ENCODE measurements at places on chromosomes 4 and X.
A peak's percentile ranks its signal among the peaks of the same experiment; 100 is the strongest.

- no peak for DNase-seq
Measured at GRCh38 chrX:128425546-128425945, 373.3 kb upstream of the ACTRT1 start.

- no peak for DNase-seq
Measured at GRCh38 chr4:102735582-102735981, 25.2 kb downstream of the MANBA start.

DNA sequence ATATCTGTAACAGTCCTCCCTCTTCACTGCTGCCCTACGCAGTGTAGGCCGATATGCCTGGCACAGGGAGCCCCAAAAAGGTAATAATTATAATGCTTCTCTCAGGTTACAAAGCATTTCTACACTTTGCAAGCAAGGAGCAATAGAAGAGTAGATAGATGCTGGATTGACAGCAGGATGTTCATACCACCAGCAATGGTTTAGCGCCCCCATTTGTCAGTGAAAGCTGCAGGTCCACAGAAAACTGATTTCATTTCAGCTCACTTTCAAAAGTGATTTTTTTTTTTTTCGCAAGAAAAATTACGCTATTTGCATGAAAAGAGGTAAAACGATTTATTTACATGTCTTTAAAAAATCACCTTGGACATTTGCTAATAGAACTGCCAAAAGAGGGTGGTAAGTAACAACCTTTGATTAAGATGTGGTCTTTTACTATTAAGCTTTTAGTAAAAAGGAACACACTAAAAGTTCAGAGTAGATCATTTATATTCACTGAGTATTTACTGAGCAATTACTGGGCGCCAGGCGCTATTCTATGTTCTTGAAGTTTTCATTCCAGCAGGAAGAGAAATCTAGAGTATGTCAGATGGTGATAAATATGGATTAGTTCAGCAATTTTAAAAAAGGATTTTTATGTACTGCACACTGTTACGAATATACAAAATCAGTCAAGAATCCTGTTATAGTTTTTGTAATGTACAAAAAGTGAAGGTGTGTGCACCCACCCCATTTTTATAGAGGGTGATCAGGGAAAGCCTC lies 34.4 kb downstream of the HPF1 start:
- DNase-seq = no peak

DNA sequence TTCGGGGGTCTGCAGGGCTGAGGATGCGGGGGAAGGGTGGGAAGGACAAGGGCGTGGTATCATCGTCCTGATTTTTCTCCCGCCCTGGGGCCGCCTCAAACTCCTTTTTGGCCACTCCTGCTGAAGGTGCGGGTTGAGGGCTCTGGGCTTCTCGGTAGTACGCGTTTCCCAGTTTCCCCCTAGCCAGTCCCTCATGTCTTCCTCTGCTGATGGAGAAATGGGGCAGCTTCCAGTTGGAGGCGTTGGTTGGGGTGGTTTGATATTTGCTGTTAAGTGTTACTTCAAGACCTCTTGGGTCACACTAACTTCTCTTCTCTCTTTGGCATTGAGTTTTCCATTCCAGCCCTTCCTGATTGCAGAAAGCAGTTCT lies 482 bp downstream of the GSTCD start:
- DNase-seq = no peak

- no peak for DNase-seq
Measured at GRCh38 chr4:124487651-124488050, 224.9 kb downstream of the ANKRD50 start.

DNA sequence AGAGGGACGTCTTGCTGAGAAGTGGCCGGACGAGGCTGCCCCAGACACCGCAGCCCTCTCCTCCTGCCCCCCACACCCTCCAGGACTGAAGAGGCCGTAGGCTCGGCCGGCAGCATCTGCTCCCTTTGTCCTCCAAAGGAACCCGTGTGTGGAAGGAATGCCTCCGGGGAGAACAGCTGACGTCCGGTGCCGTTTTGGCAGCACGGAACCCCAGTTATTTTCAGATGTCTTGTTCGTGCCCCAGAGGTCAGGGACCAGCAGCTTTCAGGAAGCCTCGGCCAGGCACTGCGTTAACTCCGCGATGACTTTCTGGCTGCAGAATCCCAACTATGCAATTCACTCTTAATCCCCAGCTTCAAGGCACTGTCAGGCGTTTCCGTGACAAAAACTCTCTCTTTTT lies 10.9 kb upstream of the PPP2R3B start:
- DNase-seq = peak; percentile 94

DNA sequence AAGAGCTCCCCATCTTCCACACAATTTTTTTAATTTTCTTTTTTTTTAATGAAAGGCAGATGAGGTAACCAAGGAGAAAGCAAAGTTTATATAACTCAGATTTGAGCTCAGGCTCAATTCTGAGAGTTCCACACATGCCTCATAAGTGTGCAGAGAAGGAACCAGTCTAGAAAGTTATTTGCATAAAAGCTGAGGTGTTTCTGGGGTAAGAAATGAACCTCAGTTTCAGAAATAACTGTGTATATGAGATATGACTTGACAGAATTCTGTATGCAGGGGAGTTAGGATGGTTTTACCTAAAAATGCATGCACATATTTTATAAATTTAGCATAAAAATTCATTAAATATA lies 51.3 kb downstream of the DTHD1 start:
- no peak for DNase-seq

GRCh38 chrX:16903274-16904022 lies 33.3 kb upstream of the RBBP7 start:
- DNase-seq = no peak

DNA sequence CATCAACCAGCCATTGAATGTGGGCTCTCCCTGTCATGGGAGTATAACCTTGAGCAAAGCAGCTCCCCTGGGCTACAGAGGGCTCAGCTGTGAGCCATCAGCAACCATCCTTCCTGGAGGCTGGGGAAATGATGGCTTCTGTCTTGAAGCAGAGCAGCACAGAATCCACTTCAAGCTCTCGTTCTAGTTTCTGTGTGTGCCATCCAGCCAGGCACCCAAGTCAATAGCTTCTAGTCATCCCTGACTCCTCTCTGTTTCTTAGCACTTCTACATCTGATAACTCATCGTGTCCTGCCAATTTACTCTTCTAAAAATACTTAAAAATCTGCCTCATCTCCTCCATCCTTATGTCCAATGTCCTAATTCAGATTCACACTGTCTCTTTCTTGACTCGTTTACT lies 42.2 kb upstream of the TSPAN5 start:
- no peak for DNase-seq

DNA sequence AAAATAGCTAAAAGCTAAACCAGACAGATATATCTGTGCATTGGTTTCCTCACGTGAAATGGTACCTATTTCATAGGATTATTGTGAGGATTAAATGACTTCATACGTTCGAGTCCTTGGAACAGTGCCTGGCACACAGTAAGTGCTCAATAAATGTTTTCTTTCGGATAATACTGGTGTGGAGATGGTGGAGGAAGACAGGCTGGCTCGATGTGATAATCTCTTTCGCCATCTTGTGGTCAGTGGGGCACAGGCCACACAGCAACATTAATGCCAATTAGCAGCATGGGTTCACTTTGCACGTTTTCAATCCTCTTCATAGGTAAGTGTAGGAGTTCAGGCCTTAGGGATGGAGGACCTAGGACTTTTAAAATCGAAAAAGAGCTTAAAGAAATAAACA lies 9.3 kb downstream of the PAGE4 start:
- DNase-seq = peak; percentile 55

GRCh38 chr4:128831531-128832242 lies 22.2 kb downstream of the JADE1 start:
- DNase-seq = peak; percentile 25

DNA sequence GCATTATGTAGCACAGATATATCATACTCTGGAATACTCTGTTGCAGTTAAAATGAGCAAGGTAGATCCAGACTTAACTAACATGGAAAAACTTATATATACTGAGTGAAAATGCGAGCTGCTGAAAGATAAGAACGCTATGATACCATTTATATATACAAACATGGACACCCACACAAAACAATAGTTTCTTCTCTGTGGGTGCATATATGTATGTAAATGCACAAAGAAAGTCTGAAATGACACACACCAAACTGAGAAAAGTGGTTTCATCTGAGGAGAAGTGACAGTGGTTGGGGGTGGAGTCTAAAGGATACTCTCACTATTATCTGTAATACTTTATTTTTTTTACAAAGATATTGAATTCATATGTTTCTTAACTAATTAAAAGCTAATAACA lies 12.2 kb upstream of the FGF2 start:
- DNase-seq = no peak

DNA sequence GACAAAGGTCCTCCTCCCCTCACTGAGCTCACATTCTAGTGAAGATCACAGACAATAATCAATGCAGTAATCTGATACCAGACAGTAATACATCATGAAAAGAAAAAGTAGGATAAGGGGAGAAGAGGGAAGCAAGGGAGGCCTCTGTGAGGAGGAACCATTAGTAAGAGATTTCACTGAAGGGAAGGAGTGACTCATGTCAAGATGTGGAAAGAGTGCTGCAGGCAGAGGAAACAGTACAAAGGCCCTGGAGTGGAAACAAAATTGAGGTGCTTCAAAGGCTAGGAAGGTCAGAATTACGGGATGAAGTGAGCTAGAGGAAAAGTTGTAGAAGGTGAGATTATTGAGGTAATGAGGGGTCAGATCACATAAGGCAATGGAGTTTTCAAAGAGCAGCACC lies 38.1 kb downstream of the LAMTOR3 start:
- peak; percentile 50 for DNase-seq

- DNase-seq = peak; percentile 52
Measured at GRCh38 chr4:74056114-74056857, 17.8 kb upstream of the CXCL3 start.

GRCh38 chrX:134682081-134682480 lies 23.8 kb upstream of the PLAC1 start:
- peak; percentile 33 for DNase-seq

- no peak for DNase-seq
Measured at GRCh38 chrX:37872303-37872655, 24.9 kb upstream of the DYNLT3 start.

- peak; percentile 29 for DNase-seq
Measured at GRCh38 chrX:121479406-121479805, 432.0 kb downstream of the GLUD2 start.

DNA sequence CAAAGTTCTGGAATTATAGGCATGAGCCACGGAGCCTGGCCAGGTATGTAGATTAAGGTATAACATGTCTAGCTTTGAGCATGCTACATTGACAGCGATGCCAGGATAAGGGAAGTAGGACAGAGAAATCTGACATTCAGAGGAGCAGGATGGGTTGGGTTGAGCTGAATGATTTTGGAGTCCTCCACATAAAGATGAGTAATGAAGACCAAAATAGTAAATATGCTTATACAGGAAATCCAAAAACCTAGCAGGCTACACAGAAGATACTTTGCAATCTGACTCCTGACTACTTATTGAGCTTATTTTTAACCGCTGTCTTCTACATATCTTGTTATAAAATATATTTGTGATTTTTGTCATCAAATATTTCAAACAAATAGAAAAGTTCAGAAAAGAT lies 69.7 kb downstream of the PDGFC start:
- DNase-seq = peak; percentile 29

- DNase-seq = no peak
Measured at GRCh38 chr4:79603681-79604080, 195.7 kb upstream of the GK2 start.

GRCh38 chrX:153338836-153339235 lies 4.9 kb downstream of the ZNF275 start:
- no peak for DNase-seq

DNA sequence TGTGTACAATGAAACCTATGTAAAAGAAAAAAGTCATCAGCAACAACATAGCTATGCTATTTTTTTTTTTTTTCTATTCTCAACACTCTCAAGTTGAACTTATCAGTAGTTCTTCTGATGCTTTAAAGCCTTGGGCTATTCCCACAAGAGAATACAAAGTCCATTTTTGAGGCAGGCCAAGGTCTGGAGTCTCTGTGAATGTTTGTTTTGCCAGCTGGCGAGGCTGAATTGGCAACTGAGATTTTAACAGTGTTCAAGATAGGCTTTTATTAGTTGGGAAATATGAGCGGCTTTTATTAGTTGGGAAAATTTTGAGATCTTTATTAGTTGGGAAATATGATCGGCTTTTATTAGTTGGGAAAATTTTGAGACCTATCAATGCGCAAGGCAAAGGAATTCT lies 336.6 kb downstream of the SLITRK2 start:
- DNase-seq = no peak

DNA sequence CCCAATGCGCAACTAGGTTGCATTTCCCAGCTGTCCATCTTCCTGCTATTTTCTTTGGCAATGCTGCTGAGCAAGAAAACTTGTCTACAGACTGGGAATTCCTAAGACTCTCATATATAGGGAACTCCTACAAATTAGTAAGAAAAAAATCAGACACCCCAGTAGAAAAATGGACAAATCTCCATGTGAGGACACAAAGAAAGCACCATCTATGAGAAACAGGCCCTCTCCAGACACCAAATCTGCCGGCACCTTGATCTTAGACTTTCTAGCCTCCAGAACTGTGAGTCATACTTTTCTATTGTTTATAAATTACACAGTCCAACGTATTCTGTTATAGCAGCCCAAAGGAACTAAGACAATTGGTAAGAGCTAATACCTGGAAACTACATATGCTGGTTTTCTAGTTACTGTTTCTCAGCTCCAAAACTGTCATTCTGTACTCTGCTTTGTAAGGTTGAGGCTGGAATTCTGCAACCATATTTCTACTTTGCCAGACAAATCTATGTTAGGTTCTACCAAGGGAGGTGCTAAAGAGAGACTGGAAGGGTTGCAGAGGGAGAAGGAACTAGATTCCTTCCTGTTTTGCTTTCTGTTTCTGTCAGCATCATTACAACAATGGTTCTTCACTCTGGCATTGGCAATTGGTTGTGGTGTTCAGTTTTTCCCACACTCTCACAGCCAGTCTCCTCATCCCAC lies 35.7 kb upstream of the FAM241A start:
- DNase-seq = no peak

DNA sequence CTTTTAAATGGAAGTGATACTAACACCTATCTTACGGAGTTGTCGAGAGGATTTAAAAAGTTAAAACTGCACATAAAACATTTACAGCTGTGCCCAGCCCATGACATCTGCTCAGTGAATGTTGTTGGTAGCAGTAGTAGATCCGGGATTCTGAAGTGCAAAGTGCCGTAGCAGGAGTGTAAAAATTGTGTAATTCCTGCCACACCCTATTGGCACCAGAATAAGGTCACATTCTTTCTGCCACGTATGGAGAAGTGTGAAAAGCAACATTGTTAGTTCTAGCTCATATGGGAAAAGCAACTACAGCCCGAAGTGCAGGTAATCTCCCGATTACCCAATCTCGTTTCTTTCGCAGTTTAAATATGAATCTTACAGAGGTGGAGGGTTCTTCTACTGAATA lies 31.2 kb downstream of the PRIMPOL start:
- no peak for DNase-seq
